KBM-7 (cell line): ENCODE measurements at places on chromosomes 7 and 10.

GRCh38 chr7:155190688-155191087 is 107.0 kb upstream of the INSIG1 start:
- peak; percentile 59 for DNase-seq

DNA sequence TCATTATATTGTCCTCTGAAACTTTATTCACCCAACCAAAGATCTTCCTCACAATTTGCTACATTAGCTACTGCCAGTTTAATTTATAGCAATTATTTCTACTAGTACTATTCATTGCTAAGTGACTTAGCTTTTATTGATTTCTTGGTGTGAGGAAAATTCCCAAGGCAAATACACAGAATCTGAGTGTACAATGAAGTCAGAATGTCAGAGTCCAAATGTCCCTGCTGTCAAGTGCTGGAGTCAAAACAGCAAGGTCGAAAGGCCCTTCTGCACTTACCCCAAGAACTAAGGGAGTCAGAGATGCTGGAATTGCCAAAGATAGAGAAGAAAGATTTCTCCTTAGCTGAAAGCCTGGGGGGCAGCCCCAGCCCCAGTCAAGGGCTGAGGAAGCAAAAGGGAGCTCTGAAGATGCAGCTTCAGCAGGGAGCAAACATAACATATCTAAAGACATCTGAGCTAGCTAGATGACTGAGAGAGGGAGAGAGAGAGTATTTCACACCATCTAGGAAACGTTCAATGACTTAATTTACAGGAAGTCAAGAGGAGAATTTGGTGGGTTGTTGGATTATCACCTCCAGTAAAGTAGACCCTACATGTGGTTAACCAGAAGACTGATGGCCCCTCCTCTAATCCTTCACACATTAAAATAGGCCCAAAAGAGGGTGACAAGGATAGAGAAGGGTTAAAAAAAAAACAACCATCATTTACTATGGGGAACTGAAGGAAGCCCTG is 36.6 kb upstream of the SAMD8 start:
- DNase-seq = no peak

- DNase-seq = peak; percentile 79
Measured at GRCh38 chr10:13717936-13718772, 131.4 kb downstream of the PRPF18 start.

- no peak for DNase-seq
Measured at GRCh38 chr7:112699725-112700513, 90.3 kb downstream of the TMEM168 start.

DNA sequence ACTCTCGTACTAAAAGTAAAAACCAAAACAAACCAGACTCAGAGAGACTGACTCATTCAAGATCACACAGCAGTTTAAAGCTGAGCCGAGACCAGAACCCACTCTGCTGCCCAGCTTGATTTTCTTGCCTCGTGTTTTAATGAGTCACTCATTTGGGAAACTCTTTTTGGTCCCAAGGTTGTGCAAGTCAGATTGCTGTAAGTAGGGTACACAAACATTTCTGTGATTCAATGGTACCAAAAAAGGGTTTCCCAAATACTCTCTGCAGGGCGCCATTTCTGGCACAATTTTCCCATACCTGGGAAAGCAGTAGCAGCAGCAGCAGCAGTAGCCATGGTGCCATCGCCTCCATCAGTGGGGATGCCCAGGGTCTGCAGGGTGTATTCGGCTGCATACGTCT is 69.9 kb downstream of the ASAH2B start:
- no peak for DNase-seq
